ENCODE measurements at places on chromosomes 3 and 15. TPM values are rescaled to one million over a fixed set of nuclear protein-coding genes. Genes with fewer than 3 reads are reported as not detected.
A peak's percentile ranks its signal among the peaks of the same experiment; 100 is the strongest.

- no peak for DNase-seq
These were observed 38.4 kb downstream of the CMC1 start for GRCh38 chr3:28279770-28280169.

- DNase-seq, result no peak
These were observed 33.4 kb upstream of the RSL24D1 start for GRCh38 chr15:55230051-55230670.

DNA sequence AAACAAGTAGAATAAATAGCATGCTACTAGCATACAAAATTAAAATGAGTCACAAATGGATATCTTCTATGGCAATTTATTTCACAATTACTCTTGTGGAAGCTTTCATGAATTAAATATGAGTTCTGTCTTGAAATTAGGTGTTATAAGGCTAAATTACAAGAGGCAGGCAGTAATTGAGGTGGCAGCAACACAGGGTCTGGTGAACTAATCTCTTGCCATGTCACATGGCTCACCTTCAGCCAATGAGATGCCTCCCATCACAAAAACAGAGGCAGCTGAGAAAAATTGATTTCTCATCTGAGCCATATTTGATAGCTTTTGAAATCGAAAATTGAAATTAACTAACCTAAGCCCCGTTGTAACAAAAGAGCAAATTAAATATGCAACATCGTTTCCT is 268.8 kb downstream of the NR2F2 start:
- no peak for DNase-seq

DNA sequence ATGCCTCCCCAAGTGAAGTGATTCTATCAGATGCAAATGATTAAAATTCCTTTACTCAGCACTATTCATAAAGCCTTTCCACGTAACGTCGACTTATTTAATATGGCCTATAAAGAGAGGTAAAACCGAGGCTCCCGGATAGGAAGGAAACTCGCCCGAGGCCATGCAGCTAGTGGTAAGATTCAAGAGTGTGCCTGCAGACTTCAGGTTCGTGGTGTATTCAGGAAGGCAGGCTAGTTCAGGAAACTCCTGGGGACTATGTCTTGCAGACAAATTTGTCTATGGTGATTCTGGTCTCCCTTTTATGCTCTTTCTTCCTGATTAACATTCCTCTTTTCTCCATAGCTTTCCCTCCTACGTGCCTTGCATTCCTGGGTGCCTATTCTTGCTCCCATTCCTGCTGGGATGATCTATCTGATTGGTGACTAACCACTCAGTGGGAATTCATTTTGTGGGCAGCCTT is 150.7 kb downstream of the SST start:
- peak; percentile 67 for DNase-seq

CHRNA7 gene
- 4.4 TPM for total RNA-seq

DNA sequence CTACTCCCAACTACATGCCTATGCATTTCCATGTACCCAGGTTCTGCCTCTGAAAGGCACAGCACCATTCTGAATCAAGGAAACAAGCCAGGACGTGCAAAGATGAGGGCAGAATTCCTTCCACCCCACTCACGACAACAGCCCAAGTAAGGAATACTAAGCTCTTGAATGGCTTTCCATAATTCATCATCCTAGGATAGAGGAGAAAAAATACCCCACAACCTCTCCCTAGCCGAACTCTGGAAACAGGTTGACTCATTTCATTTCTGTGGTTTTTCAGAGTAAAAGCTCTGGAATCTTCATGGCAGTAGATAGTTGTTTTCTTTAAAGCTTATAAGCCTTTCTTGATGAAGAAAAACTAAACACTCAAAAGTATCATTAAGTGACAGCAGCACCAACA is 77.8 kb downstream of the PDZRN3 start:
- DNase-seq, result no peak

GRCh38 chr15:31338879-31339557 is 12.4 kb downstream of the KLF13 start:
- DNase-seq, result peak; percentile 47

ZNF501 gene
- total RNA-seq, result 4.9 TPM
